ENCODE measurements at places on chromosomes 16 and 17.

- peak; percentile 54 for DNase-seq
Observed at GRCh38 chr17:78893684-78894083, 9.3 kb downstream of the CEP295NL start.

DNA sequence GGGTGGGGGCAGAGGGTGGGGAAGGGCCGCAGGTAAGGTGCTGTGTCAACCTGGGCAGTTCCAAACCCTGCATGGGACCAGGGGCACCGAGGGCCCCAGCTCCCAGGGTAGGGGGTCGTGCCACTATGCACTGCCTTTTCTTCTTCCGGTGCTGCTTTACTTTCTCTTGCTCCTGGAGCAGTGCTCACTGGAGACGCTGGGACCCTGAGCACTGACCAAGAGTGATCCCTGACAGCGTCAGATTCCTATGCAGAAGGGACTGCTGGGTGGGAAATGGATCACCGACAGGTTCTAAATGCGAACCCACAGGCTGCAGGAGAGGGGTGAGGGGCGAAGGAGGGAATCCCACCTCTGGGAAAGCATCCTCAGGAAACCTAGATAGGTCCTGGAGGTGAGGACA lies 470.1 kb downstream of the SOX9 start:
- no peak for DNase-seq

- no peak for DNase-seq
Observed at GRCh38 chr16:11682655-11683096, 14.4 kb downstream of the SNN start.

GRCh38 chr17:82097184-82097918 lies 685 bp downstream of the FASN start:
- DNase-seq: no peak

DNA sequence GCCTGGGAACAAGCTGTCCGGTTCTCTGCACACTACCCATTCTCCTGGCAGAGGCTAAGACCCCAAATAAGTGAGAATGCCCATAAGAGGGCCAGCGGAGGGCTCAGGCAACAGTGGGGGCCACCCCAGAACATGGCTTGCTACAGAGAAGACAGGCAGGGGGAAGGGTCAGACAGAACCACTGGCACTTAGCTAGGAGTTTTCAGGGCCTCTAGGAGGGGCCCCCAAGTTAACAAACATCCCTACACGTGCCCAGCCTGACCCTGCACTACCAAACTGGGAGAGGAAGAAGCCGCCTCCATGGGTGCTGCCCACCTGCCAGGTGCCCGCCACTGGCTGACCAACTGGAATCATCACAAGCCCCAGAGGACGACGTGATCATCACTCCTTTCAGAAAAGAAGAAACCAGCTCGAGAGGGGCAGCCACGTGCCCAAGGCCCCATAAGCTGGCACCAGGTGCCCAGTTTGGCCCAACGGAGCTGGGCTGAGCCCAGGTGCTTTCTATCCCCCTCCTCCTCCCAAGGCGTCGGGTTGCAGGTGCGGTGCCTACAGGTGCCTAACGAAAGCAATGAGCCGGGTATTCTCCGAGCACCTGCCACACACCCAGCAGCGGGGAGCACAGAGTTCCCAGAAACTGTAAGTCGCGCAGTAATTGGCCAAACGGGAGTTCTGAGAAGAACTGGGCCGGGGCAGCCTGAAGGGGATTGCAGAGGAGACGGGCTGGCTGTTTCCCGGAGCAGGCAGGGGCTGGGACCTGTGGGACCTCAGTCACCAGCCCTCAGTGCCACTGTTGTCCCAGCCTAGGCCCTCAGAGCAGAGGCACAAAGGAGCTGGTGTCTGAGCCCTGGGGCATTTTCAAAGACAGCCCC lies 13.2 kb downstream of the RPH3AL start:
- DNase-seq: no peak

DNA sequence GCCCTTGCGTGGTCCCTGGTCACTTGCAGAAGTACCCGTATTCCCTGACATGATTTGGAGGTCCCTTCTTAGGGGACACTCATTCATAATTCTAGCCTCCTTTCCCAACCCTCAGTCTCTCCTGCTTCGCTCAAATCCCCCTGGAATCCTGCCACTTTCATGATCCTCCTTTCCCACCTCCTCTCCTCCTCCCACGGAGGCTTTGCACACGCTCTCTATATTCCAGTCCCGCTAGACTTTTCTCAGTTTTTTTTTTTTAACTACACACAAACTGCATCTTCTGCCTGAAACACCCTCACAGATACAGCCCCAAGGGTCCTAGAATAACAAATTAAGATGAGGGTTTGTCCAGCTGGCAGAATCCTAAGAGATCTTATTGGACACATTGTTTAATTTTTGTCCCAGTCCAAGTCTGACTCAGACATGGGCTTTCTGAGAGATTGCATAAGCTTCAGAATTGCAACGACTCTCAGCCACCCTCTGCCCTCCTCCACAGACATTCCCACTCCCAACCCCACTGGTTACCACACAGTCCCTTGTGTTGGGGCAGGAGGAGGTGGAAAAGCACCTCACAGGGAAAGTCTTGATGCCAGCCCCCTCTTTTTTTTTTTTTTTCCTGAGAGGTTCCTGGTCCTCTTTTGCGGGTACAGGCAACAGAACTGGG lies 739.5 kb upstream of the EEF2KMT start:
- DNase-seq: no peak

DNA sequence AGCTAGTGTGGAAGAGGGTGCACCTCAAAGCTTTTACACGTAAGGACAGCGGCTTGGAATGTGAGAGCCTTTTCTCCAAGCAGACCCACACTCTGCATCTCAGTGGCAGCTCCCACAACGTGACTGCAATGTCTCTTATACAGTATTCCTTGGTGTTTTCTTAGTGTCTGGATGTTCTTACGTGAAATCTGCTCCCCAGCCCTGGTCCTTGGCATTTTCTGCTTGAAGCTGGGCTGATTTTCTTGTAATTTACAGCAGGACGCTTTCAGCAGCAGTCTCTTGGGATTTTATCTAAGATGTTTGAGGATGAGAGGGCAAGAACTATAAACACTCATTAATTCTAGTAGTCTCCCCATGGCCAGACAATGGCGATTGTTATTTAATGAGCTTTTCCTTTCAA lies 12.1 kb upstream of the POLR3E start:
- DNase-seq: no peak

DNA sequence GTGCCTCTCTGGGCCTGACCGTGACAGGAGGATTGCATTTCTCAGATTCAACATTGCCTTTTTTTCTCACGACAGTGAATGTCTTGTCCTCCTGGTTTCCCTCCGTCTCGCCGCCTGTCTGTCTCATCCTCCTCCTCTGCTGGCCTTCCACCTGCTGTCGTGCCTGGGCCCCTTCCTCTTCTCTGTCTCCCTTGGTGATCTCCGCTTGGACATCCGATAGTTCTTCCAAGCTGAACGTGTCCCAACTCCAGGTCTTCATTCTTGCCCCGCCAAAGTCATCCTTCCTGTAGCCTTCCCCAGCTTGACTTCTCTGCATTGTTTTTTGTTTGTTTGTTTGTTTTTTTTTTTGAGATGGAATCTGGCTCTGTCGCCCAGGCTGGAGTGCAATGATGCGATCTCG lies 79.4 kb downstream of the RAP1GAP2 start:
- no peak for DNase-seq

- no peak for DNase-seq
Observed at GRCh38 chr17:45650561-45650960, 133.6 kb upstream of the CRHR1 start.

- DNase-seq: peak; percentile 49
Observed at GRCh38 chr17:63834431-63835166, 7.1 kb upstream of the FTSJ3 start.

DNA sequence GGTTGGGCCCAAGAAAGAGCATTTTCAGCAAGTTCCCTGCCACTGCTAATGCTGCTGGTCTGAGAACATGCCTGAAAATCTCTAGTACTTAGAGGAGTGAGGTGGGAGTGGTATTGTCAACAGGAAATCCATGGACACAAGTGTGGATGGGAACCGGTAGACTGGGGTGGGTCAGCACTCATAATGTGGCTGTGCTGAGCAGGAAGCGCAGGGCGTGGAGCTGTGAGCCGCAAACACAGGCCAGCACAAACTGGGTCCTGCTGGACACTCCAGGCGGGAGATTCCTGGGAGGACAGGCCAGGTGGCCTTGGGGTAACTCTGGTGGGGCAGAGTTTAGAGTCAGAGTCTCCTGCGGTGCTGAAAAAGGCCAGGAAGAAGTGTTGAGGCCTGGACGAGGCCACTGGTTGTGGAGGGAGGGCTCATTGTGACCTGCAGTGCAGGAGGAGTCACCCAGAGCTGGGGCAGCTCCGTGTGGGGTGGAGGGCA lies 62.6 kb downstream of the BANP start:
- no peak for DNase-seq

DNA sequence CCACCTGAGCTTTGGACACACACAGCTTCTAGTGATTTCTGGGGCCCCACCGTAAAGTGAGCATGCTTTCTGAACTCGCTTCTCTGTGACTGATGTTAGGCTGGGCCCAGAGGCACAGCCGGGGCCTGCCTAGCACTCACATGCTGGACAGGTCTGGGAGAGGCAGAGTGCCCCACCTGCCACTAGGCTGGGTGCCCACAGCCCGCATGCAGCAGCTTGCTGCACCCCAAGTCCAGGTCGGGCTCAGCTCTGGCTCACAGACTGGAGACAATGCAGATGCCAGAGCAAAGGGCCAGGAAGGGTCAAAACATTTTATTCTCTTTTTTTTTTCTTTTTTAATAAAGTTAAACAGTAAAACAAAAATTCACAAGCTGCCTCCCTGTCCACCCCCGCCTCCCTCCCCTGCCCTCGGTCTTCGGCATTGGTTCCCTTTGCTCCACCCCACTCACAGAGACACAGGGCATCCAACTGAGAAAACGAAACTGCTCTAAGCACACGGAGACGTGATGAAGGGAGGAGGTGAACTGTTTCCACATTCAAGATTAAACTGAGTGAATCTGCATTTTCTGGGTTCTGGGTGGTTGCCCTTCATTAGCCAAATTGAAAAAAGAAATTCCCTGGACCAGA lies 9.7 kb downstream of the CNP start:
- no peak for DNase-seq

- no peak for DNase-seq
Observed at GRCh38 chr16:64459402-64459801, 662.5 kb downstream of the CDH11 start.

DNA sequence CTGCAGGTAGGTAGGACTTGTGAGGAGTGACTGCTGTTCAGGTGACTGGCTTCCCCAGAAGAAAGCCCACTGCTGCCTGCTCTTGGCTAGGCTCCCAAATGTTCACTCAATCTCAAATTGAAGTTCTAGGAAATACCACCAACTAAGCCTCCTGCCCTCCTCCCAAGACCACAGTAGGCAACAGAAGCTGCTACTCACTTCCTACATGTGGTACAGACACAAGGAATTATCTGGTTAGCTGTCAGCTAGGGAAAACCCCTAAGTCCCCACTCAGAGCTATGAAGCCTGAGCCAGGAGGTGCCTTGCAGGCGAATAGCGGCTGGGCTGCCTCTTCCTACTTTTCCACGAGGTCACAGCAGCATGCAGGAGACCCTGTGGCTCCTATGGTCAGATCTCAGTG lies 4.9 kb downstream of the FBXO39 start:
- no peak for DNase-seq

DNA sequence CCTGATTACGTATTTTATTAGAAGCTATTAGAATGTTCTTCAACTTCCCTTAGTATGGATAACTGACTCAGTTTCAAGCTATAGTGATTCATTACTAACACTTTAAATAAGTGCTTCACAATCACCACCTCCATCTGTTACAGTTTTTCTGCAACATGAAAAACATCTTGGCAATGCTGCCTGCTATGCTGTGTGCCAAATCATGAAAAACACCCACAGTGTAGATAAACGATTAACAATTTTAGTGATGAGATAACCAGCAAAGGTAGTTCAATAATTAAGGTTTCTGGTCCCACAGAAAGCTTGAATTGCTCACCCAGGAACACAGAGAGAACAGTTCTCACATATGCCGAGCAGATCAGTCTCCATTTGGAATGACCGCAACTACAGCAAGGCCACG lies 51.4 kb upstream of the SLC25A19 start:
- DNase-seq: no peak

GRCh38 chr16:10578474-10579316 lies 1.7 kb downstream of the EMP2 start:
- no peak for DNase-seq

DNA sequence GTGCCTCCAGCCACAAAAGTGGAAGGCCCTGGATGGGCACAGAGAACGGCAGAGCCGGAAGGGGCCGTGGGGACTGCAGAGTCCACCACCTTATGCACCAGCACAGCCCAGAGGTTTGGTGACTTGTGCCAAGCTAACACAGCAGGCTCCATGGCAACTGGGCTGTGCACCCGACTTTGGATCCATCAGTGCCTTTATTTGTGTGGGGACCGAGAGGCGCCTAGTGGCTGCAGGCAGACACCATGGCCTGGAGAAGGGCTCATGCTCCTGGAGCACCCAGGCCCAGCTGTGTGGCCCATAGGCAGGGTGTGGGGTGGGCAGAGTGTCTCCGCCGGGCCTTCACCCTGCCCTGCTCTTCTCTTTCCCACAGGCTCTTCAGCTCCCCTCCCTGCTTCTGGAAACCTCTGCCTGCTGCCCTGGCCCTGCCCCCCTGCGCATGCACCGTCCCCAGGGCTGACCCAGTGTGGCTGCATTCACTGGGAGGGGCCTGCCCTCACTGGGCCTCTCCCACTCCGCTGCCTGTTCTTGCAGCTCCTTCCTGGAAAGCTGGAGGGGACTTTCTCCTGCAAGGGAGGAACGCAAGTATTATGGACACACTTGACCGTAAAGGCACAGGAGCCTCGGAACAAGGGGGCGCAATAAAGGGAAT lies 10.1 kb downstream of the C16orf90 start:
- DNase-seq: no peak

Data from substantia nigra (tissue), 51 donors.